ENCODE measurements at places on chromosomes 6 and 20. TPM values are rescaled to one million over a fixed set of nuclear protein-coding genes. Genes with fewer than 3 reads are reported as not detected.

Gene OPRL1
- total RNA-seq = 1.1 TPM

Gene DDR1
- total RNA-seq = 22.4 TPM

Gene MYB
- 0.12 TPM for total RNA-seq

Gene GPLD1
- 0.87 TPM for total RNA-seq

Gene TLDC2
- not detected for total RNA-seq

Gene RSPO3
- total RNA-seq = 2.6 TPM

Gene MUC22
- total RNA-seq = not detected
